CD4-positive, alpha-beta T cell treated with Interleukin-2 at 100 ng/mL for 4 hours (primary cell): ENCODE measurements at places on chromosomes 11 and 22.

DNA sequence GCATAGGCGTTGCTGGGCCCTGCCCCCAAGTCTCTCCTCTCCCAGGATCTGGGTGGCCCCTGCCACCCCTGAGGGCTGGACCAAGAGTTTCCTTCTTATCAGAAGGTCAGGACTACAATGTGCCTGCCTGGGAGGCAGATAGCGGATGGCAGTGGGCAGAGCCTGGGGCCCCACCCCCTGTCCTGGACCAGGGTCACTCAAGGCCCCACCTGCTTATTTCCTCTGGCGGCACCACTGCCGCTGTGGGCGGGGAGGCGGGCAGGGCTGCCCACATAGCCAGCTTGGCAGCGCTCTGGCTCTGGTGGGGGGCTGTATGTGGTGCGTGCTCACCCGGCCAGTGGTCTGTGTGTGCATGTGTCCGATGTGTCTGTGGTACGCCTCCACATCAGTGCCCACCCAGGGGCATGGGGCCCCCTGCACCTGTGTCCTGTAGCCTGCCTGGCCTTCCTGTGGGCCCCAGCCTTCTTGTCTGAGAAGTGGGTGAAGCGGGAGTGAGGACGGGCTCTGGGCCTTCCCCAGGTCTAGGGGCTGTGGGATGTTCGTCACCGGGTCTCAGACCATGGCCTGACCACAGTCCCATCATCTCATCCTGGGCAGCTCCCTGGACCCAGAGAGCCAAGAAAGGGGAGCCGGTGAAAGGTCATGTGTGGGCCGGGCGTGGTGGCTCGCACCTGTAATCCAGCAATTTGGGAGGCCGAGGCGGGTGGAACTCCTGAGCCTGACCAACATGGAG is 3.0 kb downstream of the GAS2L1 start:
- no peak for DNase-seq

- DNase-seq: no peak
Measured at GRCh38 chr22:25696763-25697162, 45.2 kb upstream of the MYO18B start.

DNA sequence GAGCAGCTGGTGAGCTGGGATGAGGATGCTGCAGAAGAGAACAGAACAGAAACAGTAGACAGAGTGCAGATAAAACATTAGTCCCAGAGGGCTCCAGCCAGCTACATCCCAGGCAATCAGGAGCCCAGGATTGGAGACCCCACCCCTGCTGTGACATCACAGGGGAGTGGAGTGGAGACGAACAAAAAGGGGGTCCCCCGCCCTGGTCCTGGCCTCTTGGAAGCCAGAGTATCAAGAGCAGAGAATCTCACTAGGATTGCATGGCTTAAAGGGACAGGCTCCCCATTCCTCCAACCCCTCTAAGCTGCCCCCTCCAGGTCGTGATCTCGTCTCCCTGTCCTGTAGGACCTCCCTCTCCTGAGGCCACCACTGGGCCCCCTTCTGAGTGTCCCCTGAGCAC is at the start of gene P2RX3:
TSS of gene P2RX3 (plus strand) at position 211 of the 400 bp plus-strand sequence. CDS start 199 bp downstream, outside the sequence.
- no peak for DNase-seq

GRCh38 chr22:37056246-37056645 is 4.7 kb downstream of the KCTD17 start:
- DNase-seq: no peak

DNA sequence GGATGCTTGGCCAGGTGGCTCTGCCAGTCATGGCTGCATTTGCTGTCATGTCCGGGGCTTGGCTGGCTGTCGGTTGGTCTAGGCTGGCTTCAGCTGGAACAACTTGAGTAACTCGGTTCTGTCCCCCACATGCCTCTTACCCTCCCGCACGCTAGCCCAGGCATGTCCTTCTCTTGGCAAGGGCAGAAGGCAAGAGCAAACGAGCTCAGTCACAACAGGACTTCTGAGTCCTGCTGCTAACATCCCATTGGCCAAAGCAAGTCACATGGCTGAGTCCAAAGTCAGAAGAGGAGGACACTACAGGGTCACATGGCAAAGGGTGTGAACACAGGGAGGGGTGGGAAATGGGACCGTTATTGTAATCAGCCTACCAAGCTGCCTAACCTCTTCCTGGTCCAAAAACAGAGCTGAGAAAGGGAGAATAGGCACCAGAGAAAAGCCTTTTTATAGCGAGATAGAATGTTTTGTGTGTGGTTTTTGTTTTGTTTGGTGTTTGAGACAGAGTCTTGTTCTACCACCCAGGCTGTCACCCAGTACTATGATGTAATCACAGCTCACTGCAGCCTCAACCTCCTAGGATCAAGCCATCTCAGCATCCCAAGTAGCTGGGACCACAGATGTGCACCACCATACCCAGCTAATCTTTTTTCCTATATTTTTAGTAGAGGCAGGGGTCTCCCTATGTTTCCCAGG is 81.9 kb downstream of the MN1 start:
- DNase-seq: no peak

DNA sequence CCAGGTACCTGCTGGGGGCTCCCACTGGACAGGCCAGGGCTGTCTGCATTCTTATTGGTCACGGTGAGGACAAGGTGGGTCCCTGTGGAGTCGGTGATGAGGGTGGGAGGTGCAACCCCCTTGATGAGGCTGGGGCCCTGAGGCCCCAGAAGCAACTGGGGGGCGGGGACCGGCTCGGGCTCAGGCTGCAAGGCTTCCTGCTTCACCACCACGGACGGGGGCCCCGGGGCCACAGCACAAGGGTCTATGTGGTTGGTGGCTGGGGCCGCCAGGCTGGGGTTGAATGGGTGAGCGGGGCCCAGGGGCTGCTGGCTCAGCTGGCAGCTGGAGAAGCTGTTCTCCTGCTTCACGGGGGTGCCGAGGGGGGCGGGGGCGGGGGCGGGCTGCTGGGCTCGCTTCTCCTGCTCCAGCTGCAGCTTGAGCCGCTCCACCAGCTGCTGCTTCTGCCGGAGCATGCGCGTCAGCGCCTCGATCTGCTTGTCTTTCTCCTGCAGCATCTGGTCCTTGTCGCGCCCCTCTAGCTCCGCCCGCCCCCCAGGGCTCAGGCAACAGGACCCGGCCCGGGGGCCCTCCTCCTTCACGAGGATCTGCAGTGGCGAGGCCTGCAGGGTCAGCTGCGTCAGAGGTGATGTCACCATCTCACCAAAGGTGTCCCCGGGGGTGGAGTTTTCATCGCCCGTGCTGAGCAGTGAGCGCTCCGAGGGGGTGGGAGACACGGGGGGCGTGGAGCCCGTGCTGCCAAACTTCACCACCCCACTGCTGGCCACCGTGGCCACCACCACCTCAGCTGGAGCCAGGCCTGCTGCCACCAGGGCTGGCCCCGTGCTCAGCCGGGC is 48.2 kb downstream of the SGSM3 start:
- no peak for DNase-seq

- no peak for DNase-seq
Measured at GRCh38 chr22:49142891-49143290, 684.8 kb downstream of the BRD1 start.

DNA sequence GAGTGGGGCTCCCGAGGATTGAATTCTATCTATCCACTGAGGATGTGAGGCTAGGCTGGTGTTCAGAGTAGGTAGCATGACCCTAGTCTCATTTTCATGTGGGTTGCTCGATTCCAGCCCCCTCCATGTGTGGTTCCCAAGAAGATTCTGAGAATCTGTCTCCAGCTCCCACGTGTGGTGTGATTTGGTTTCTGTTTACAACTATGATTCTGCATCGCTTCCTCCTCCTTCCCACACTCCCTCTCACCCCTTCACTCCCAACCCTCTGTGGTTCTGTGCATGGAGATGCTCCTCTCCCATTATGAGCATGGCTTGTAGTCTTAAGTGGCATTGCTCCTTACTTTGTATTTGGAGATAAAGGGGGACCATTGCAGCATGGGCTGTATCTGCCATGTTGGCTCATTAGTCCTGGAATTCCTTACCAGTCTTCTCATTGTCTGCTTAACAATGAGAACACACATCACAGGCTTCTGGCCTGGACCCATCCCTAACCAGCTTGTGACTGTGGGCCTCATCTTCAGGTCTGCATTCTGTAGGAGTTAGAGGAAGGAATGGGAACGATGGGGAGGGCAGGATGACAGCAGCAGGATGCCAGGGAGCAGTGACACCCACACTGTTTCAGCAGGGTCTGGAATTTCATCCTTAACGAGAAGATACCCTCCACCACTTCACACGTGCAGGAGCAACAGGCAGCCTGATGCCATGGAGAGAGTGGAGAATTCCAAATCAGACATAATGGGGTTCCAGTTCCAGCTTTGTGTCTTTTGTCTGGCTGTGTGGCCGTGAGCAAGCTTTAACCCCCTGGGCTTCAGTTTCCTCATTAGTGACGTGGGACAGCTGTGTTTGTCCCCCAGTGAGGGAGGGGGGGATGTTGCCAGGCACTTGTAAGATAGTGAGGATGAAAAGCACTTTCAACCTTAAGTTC is 86.0 kb downstream of the CCDC81 start:
- no peak for DNase-seq

GRCh38 chr11:119706887-119707286 is 22.1 kb downstream of the NECTIN1 start:
- no peak for DNase-seq

DNA sequence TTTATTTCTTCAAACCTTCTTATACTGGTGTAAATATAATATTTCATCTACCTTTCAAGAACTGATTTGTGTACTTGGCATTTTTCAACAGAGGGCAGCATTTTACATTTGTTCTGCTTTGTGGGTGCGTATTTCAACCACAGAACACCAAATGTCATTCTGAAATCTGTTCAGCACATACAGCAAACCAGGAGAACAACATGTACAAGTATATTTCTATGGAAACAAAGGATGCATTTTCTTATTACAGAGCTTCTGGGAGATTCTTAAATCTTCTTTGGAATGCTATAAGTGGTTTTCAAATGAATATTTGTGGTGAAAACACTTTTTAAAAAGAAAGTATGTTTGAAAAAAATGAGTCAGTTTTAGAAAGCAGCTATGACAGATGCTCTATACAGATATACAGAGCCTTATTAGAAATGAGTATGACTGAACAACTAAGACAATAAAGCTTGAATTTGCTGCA is 946.0 kb downstream of the FAM181B start:
- peak; percentile 48 for DNase-seq

- DNase-seq: peak; percentile 50
Measured at GRCh38 chr22:38230108-38230825, 28.5 kb downstream of the MAFF start.

DNA sequence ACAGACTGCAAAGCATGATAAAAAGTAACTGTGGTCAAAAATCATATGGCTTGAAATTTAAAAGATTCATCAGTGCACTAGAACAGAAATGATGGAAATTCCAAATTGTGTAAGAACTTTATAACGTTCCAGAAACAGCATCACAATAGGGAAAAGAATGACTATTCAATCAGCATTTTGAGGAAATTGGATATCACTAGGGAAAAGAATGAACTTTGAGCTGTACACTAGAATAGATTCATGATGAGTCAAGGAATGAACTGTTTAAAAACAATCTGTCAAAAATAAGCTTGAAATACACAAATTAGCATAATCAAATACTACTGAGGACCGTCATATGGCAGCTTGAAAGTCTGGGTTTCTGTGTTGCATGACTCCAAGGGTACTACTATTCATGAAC is 20.5 kb upstream of the HEPHL1 start:
- no peak for DNase-seq

DNA sequence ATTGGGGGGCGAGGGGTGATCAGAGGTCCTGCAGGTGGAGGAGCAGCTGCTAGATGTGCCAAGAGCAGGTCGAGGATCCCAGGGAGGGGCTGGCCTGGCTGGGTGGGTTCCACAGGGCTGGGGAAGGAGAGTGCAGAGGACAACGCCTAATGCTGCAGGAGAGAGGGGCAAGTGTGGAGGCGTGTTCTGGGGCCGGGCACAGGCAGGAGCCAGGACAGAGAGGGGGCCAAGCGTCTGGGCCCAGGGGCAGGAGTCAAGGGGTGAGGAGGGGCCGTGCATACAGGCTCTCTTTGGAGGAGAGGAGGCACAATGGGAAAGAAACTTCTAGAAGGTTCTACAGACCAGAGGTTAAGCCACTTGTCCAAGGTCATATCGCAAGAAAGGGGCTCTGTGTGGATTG is 26.7 kb upstream of the FGF19 start:
- DNase-seq: no peak

- peak; percentile 37 for DNase-seq
Measured at GRCh38 chr22:32411402-32411801, 645 bp downstream of the RTCB start.

DNA sequence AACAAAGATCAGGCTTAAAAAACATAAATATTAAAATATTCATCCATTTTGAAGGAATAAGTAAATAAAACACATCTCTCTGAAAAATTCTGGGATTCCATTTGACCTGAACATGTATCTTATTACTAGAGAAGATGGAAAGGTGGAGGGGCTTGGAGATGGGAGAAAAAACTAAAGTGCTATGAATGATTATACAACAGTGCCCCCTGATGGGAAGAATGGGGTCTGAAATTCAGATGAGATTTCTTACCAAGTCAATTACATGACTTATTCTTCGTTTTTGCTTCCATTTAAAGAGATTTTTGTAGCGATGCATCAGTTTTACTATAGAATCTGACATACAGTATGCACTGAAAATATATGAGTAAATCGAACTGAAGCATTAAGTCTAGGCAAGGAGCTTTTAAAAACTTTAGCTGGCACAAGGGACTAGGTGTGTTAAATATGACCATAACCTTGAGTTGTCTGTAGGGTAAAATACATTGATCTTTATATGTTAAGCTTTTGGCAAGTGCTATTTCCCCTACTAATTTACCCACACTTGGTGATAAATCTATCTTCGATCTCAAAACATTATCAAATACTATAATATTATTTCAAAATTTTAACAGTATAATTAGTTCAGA is 718.8 kb downstream of the CNTN5 start:
- no peak for DNase-seq

DNA sequence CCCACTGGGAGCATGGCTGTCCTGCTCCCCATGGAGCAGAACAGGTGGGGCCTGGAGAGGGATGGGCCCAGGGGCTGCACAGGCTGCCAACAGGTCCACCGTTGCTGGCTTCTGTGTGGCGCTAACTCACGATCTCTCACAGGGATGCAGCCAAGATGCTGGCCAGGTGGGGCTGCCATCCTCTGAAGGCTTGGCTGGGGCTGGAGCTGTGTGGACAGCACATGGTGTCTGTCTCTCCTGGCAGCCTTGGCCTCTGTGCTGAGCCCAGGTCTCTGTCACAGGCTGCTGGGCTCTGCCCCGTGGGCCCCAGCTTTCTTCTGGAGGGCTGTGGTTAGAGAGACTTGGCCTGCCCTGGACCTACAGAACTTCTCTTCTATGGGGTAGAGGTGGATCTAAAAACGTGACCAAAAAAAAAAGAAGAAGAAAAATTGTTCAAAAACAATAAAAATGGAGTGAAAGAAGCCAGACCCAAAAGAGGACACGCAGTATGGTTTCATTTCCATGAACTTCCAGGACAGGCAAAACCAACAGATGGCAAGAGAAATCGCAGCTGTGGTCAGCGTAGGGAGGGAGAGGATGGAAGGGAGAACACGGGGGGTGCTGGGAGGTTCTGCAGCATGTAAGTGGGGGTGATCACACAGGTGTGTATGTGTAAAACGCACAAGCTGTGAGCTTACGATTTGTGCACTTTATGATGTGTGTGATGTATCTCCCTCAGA is 12.2 kb downstream of the PARVG start:
- no peak for DNase-seq

- no peak for DNase-seq
Measured at GRCh38 chr22:38258895-38259294, 13.9 kb downstream of the TMEM184B start.
